ENCODE measurements at places on chromosomes 13 and 19. TPM values are rescaled to one million over a fixed set of nuclear protein-coding genes. Genes with fewer than 3 reads are reported as not detected.

- DNase-seq = peak; percentile 6
Measured at GRCh38 chr19:46824890-46825730, 25.5 kb downstream of the AP2S1 start.

- DNase-seq = no peak
Measured at GRCh38 chr13:98372876-98373275, 195.8 kb upstream of the RNF113B start.

GRCh38 chr13:66803013-66803807 is 426.9 kb downstream of the PCDH9 start:
- no peak for DNase-seq

Gene FUT1
- not detected for total RNA-seq
